ENCODE measurements at places on chromosomes 2 and 18.

DNA sequence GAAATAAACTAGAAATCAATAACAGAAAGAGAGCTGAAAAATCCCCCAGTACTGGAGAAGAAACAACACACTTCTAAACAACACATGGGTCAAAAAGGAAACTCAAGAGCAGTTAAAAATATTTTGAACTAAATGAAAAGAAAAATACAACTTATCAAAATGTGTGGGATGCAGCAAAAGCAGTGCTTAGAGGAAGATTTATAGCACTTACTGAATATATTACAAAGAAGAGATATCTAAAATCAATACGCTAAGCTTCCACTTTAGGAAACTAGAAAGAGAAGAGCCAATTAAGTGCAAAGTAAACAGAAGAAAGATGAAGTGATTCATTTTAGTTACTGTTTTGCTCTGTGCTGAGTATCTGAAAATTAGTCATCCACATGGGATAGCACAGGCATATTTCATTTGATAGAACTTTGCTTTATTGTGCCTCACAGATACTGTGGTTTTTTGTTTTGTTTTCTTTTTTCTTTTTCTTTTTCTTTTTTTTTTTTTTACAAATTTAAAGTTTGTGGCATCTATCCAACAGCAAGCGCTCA is 17.0 kb downstream of the TGFA start:
- no peak for DNase-seq

DNA sequence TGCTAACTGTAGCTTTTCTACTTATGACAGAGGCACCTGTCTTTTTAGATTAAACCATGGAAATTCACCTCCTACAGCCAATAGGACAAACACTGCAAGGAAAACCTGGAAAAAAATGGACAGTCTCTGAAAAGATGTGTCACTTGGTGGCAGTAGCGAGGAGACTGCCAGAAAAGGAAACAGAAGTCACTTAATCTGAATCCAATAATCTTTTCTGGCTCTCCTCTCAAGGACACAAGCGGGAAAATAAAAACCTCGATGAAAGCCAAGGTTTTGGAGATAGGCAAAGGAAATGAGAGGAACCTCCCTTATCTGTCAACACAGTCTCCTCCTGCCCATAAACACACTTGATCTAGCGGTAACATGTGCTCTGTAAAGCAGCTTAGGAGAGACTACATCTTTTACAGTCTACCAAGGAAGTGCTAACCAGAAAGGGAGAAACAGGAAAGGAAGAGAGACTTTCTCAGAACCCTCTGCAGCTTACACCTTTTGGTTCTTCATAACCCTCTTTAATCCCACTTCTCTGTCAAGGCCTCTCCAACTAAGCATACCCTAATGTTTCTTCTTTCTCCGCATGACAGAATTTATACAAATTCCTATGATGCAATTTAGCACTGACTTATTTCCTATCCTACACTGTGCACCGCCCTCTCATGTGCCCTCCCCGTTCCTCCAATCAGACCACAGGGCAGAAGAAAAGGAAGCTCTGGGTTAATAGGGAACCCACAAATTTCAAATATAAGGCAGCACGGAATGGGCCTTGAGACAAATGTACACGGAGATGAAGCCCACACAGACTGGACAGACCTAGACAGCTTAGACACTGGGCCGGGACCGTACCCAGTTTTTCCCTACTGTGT is 52.8 kb downstream of the CLASP1 start:
- no peak for DNase-seq

DNA sequence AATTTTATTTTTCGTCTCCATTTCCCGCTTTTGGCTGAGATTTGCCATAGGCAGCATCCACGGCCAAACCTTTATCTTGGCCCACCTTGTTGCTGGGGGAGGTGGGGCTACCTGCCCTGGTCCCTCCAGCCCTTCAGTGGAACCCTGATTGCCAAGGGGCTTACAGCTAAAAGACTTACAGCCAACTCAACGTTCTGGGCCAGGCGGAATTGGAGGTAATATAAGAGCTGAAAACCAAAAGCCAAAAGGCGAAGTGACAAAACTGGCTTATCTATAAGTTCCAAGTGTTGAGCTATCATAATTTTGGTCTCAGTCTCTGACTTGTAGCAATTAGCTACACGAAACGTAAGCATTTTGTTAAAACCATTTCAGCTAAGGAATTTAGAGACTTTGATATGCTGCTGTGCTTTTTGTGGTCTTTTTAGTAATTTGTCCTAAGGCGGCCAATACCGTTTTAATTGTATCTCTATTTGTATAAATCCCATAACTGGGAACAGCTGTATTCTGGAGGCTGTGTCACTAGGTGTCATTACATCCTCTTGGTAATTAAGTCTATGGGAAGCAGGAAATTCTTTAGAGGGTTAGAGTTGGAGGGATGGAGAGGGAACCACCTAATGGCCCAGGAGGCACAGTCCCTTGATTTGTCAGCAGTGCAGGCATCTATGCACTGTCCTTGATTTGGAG is 24.0 kb downstream of the PDCD1 start:
- no peak for DNase-seq

DNA sequence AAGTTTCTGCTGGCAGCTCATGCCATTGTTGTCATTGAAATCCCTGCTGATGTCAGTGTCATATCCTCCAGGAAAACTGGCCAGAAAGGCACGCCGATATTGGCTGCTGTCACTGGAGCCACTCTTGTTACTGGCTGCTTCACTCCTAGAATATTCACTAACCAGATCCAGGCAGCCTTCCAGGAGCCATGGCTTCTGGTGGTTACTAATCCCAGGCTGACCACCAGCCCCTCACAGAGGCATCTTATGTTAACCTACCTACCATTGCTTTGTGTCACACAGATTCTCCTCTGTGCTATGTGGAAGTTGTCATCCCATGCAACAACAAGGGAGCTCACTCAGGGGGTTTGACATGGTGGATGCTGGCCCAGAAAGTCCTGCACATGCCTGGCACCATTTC is 27.0 kb upstream of the MTX2 start:
- no peak for DNase-seq

GRCh38 chr2:123015186-123015585 is 1009.9 kb upstream of the CNTNAP5 start:
- DNase-seq: no peak

GRCh38 chr2:2146969-2147900 is 183.8 kb downstream of the MYT1L start:
- no peak for DNase-seq

GRCh38 chr2:86048888-86049287 is 56.8 kb downstream of the POLR1A start:
- DNase-seq: no peak

GRCh38 chr2:236239276-236240065 is 24.7 kb downstream of the ASB18 start:
- DNase-seq: no peak

- no peak for DNase-seq
Measured at GRCh38 chr18:64380117-64380516, 231.2 kb upstream of the LINC00305 start.

DNA sequence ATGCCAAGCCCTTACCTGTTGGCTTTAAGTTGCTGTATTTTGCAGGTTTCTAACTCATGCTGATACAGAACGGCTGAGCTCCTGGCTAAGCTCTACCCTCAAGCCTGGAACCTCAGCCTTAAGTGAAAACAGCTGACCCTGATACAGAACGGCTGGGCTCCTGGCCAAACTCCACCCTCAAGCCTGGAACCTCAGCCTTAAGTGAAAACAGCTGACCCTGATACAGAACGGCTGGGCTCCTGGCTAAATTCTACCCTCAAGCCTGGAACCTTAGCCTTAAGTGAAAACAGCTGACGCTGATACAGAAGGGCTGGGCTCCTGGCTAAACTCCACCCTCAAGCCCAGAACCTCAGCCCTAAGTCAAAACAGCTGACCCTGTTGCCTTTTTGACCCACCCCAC is 17.6 kb upstream of the DNER start:
- DNase-seq: no peak

- DNase-seq: no peak
Measured at GRCh38 chr2:240840435-240841060, 20.5 kb upstream of the KIF1A start.

DNA sequence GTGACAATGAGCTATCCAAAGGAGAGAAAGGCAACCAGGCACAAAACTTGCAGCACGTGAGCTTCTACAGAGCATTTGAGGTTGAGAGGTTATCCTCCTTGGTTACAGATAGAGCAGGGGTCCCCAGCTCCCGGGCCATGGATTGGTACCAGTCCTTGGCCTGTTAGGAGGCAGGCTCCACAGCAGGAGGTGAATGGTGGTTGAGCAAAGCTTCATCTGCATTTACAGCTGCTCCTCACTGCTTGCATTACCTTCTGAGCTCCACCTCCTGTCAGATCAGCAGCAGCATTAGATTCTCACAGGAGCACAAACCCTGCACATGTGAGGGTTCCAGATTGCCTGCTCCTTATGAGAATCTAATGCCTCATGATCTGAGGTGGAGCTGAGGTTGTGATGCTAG is 57.8 kb upstream of the ST8SIA3 start:
- DNase-seq: no peak

- no peak for DNase-seq
Measured at GRCh38 chr2:60366135-60366712, 187.2 kb downstream of the BCL11A start.

GRCh38 chr2:27051902-27052645 is 606 bp downstream of the AGBL5 start:
- no peak for DNase-seq

DNA sequence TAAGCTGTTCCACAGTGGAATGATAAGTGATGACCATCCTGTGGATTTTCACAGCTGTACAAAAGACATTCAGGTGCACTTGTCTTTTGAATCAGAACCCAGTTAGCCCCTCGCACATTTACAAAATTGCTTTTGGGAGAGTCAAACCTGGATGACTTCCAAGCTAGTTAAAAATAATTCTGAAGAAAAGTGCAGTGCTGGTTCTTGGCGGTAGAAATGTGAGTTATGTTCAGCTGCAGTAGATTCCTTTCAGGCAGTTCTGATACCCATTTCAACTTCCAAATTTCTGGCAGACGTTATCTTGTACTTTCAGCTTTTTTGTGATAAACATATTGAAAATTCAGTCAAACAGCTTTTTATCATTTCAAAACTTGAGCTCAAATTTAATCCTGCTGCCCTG is 324.7 kb downstream of the NRXN1 start:
- DNase-seq: no peak

DNA sequence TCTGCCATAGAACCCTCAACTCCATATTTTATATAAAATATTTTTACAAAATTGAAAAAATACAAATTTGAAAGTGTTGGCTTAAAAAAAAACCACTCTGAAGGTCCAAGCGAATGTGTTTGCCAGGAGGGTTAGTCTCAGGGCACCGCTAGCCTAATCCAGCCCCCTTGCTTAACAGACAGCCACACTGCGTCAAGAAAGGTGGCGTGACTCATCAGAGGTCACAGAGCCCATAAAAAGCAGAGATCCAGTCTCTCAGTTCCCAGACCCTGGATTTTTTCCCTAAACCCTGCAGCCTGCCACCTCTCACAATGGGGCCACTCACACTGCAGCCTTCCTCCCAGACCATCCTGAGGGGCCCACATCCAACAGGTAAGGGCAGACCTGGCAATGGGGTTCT is 3.9 kb upstream of the TNS1 start:
- DNase-seq: no peak

- no peak for DNase-seq
Measured at GRCh38 chr2:193943406-193943960, 1713.5 kb upstream of the SLC39A10 start.

GRCh38 chr2:19021100-19021476 is 337.3 kb downstream of the OSR1 start:
- no peak for DNase-seq

DNA sequence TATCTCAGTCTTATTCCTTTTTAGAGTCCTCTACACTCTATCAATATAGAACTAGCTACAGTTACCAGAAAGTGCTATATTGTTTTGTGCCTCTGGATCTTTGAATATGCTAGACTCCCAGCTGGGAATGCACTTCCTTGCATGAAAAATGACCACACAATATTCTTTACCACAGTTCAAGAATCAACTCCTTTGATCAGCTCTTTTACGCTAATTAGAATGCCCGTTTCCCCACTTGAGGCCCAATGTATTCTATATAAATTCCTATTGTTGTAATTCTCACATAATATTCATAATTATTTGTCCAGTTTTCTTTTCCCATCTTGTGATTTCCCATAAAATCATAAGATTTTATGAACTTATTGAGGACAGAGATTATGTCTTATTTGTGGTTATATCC is 142.2 kb downstream of the UBE2E3 start:
- no peak for DNase-seq

- no peak for DNase-seq
Measured at GRCh38 chr2:137976274-137976673, 12.0 kb downstream of the HNMT start.

- peak; percentile 26 for DNase-seq
Measured at GRCh38 chr18:23131693-23132319, 3.5 kb upstream of the CABLES1 start.

DNA sequence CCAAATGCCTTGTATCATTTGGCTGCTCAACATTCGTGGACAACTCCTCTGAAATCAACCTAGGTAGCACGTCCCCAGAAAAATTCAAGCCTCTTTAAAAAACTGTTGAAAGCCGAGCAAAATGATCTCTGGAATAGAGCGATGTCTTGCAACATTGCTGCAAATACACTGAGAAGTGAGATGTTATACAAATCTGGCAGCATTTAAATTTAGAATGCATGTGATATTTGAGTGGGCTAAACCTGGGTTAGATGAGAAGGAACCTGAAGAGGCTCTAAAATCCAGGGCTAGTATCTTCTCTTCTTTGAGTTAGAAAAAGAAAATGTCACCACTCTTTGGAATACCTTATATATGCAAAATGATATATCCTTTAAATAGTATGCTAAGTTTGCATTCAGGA is 81.5 kb upstream of the ZBTB14 start:
- DNase-seq: no peak

DNA sequence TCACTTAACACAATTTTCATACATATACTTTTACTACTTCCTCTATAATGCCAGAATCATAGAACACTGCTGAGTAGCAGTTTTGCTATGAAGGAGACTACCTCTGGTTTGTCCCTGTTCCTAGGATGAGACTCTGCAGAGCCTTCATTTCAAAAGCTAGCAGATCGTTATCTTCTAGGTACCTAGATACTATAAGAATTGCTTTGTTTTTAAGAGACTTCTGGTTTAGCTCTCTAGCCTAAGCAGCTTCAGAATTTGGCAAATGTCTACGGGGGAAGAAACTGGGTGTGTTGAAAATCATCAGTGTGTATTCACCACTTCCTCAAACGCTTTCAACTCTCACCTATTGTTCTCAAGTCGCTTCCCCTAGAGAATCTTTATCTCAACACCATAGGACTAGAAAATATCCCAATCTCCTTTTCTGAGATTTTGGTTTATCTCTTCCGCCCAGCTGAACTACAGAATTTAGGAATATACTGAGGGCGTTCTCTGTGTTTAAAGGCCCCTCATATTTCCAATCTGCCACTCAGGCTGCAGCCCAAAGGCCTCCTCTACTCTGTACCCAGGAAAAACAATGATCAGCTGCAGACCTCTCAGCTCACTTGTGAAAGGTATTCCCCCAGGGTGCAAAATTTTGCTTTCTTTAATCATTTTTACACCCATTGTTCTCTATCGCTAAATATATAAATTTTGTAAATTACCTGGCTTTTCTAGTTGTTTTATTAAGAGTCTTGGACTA is 28.7 kb downstream of the SMAD2 start:
- DNase-seq: no peak
